ENCODE measurements at places on chromosomes 3 and 15. TPM values are rescaled to one million over a fixed set of nuclear protein-coding genes. Genes with fewer than 3 reads are reported as not detected.

TRPC1 gene
- 10.7 TPM for total RNA-seq

DNA sequence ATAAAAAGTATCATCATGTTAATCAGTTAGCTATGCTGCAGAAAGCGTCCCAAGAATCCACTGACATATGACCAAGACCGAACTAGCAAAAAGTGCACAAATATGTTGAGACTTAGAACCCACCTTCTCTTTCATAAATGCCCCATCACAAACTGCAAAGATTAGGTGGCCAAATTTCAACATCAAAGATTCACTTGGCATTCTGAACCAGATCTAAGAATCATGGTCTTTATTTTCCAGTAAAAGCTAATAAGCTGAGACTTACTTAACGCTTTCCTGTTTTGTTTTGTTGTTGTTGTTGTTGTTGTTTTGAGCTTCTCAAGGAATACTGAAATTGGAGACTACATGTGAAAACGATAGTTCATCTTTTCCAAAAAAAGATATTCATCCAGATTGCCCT lies 62.4 kb downstream of the ZBTB20 start:
- no peak for DNase-seq

GRCh38 chr15:66760097-66760967 lies 58.3 kb downstream of the SMAD6 start:
- no peak for DNase-seq

- no peak for DNase-seq
Measured at GRCh38 chr3:152205097-152205593, 63.6 kb upstream of the MBNL1 start.

SERINC4 gene
- total RNA-seq: not detected

GRCh38 chr15:49148298-49148697 lies 7.1 kb downstream of the COPS2 start:
- DNase-seq: no peak

FGF7 gene
- 0.64 TPM for total RNA-seq

All from glomerular endothelial cell (primary cell).